K562 (cell line): ENCODE measurements at places on chromosomes 5 and 9. TPM values are rescaled to one million over a fixed set of nuclear protein-coding genes. Genes with fewer than 3 reads are reported as not detected.

OSTF1 gene
- 25.1 and 25.8 TPM in 2 replicates for total RNA-seq

NDUFS4 gene
- 70.3 and 74.1 TPM in 2 replicates for total RNA-seq

ACER2 gene
- total RNA-seq, result 3.4 TPM in 2 replicates

HDHD3 gene
- 15.7 TPM in 2 replicates for total RNA-seq

NOTCH1 gene
- total RNA-seq, result 26.7 and 31.4 TPM in 2 replicates
